ENCODE measurements at places on chromosomes 12 and 14.

- no peak for DNase-seq
Observed at GRCh38 chr12:90100579-90100978, 391.9 kb upstream of the ATP2B1 start.

- DNase-seq, result no peak
Observed at GRCh38 chr14:75630695-75631452, 29.8 kb downstream of the ERG28 start.

- DNase-seq, result no peak
Observed at GRCh38 chr12:91040096-91040755, 17.6 kb downstream of the KERA start.

- no peak for DNase-seq
Observed at GRCh38 chr12:57476162-57476992, 3.3 kb downstream of the ARHGAP9 start.

DNA sequence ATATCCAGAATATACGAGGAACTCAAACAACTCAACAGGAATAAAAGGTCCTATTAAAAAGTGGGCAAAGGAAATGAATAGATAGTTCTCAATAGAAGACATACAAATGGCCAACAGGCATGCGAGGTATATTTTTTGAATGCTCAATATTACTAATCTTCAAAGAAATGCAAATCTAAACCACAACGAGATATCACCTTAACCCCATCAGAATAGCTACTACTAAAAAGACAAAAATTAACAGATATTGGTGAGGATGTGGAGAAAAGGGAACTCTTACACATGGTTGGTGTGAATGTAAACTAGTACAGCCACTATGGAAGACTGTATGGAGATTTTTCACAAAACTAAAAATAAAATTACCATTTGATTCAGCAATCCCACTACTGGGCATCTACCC, 99.2 kb downstream of the TMEM260 start:
- no peak for DNase-seq

DNA sequence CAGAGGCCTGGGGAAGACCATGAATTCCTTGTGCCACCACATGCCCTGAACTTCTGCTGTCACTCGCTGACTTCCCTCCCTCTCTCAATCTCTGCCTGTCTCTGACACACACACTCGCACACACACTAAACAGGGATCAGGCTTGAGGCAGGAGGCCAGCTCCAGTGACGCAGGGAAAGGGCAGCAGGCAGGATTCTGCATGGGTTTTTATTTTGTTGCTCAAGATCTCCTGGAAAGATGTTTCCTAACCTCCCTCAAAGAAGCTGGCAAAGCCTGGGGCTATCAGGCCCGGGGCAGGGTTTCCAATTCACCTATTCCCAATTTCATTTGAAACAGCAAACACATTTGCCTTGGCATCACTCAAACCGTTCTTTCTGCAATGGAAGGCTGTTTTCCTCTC, 27.7 kb upstream of the PEX5 start:
- no peak for DNase-seq

GRCh38 chr14:93729993-93730392, 58.3 kb downstream of the PRIMA1 start:
- no peak for DNase-seq

- DNase-seq, result no peak
Observed at GRCh38 chr12:97274386-97274785, 188.2 kb upstream of the RMST start.

DNA sequence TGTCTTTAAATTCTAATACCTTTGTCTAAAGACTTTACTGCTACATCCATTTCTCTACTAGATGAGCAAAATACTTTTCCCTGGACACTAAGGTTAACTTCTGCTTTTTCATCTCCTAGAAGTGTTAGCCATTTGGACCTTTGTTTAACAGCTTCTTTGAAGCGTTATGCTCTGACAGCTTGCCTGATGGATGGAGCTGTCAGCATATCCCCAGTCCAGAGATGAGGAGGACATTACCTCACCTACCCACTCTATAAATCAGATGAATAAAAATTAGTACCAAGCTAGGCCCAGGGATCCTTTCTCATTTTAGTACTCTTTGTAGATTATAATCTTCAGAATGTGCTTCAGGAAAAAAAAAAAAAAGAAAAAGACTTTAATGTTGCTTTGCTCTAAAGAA, 222.7 kb downstream of the PELI2 start:
- DNase-seq, result no peak

- DNase-seq, result no peak
Observed at GRCh38 chr12:103944964-103945363, 14.8 kb downstream of the HSP90B1 start.

DNA sequence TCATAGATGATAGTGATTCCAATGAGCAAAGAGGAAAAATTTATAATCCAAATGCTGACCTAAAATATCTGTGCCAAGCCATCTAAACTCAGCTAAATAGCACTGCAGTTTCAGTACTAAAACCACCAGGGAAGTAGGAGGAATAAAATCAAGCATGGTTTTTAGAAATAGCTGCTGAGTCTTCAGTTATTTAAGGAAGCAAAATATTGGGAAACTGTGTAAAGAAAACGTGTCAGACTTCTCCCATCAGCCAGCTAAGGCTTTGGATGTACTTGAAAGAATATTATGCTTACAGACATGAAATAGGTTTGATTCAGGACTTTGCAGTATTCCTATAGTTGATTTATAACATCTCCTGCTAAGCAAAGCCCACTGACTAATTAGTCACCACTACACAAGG, 24.7 kb downstream of the CLEC2D start:
- DNase-seq, result no peak

- DNase-seq, result no peak
Observed at GRCh38 chr12:130994821-130995375, 41.2 kb downstream of the ADGRD1 start.

DNA sequence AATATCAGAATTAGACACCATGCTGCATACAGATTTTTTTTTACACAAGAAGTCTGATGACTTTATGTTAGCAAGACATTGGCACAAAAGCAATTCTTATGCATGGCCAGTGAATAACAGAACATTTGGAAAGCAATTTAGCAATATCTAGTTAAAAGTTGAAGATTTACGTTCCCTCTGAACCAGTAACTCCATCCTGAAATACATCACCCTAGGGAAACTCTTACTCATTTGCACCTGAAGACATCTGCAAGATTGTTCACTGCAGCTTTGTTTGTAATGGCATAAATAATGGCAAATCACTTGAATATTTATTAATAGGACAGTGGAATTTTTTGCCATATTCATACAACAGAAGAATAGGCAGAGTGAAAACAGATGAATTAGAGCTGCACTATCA, 670.0 kb upstream of the NOVA1 start:
- no peak for DNase-seq

Measured in kidney capillary endothelial cell (primary cell).